ENCODE measurements at places on chromosomes 7 and 10.

- peak; percentile 75 for DNase-seq
These were observed 113.1 kb downstream of the CTTNBP2 start for GRCh38 chr7:117759950-117760640.

DNA sequence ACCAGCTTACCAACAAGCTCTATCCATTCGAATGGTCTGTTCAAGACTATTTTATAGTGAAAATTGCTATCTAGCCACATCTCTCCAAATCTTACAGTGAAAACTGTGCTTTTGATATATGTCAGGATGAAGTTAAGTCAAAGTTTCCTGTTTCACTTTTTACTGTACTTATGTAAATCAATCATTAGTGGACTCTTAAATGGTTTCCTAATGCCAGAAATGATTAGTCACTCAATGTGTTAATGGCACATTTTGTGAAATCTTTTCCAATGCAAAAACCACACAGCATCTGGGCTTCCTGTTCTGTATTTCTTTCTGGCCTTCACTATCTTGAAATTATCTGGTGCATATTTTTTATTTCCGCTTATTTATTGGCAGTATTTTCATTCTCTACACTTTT lies 87.3 kb upstream of the STEAP1B start:
- peak; percentile 84 for DNase-seq

DNA sequence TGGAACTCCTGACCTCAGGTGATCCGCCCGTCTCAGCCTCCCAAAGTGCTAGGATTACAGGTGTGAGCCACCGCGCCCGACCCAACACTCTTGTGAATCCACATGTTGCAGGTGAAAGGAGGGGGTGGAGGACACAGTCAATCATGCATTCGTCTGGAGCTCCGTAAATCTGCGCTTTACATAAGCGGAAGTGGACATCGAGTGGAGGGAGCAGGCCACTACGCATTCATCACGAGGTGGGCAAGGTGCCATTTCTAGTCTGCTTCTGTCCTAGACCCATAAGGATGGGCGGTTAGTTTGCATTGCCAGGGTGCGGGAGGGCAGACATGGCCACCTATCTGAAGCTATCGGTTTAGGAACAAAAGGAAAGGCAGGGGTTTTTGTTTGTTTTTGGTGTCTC lies 225.2 kb upstream of the TCERG1L start:
- DNase-seq, result no peak

GRCh38 chr7:80770675-80771081 lies 132.2 kb downstream of the CD36 start:
- DNase-seq, result no peak

DNA sequence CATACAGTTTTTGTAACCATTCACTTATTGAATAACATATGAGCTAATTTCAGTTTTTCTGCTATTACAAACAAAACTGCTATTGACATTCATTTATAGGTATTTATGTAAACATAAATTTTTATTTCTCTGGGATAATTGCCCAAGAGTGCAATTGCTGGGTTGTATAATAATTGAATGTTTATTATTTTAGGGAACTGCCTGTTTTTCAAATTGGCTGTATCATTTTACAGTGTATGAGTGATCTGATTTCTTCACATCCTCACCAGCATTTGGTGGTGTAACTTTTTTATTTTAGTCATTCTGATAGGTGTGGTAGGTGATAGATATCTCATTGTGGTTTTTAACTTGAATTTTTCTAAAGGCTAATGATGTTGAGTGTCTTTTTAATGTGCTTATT lies 26.4 kb downstream of the KIF11 start:
- DNase-seq, result no peak

GRCh38 chr10:123995461-123996131 lies 97.8 kb downstream of the CHST15 start:
- peak; percentile 88 for DNase-seq

DNA sequence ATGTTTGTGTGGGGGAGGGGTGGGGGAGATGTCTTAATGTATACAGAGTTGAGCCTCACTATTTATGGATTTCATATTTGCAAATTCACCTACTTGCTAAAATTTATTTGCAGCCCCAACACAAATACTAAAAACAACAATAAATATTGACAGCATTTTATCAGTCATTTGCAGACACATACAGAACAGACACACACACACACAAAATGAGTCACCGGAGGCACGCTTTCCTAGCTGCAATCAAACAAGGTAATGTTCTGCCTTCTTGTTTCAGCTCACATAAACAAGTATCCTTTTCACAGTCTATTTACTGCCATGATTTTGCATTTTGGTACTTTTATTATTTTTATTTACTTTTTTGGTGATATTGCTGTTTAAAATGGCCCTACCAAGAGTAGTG lies 88.5 kb downstream of the IPMK start:
- DNase-seq, result no peak

GRCh38 chr10:88582806-88583583 lies at the start of gene RNLS:
RNLS (minus strand) TSS chr10:88583318.
- DNase-seq, result peak; percentile 64

GRCh38 chr10:126646110-126646509 lies 24.4 kb downstream of the C10orf90 start:
- DNase-seq, result peak; percentile 76

- peak; percentile 6 for DNase-seq
These were observed 57.8 kb downstream of the MICU1 start for GRCh38 chr10:72567889-72568640.

- no peak for DNase-seq
These were observed 11.2 kb upstream of the AKAP9 start for GRCh38 chr7:91929463-91929862.

DNA sequence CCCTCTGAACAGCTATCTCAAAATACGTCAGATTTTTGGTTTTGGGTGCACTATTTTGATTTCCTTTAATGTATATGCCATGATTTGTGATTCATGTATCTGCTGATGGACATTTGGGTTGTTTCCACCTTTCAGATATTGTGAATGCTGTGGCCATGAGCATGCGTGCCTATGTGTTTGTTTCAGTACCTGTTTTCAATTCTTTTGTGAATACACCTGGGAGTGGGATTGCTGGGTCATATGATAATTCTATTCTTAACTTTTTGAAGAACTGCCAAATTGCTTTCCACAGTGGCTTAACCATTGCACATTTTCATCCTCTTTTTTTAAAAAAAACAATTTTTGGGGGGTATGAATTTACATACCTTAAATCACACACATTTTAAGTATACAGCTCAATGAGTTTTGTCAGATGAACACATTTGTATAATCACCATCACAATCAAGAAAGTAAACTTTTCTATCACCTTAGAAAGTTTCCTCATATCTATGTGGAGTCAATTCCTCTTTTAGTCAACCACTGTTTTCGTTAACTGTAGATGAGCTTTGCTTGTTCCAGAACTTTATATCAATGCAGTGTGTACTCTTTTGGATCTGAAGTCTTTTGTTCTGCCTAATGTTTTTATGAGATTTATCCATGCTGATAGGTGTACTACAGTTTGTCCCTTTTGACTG lies 36.9 kb downstream of the CYP26A1 start:
- no peak for DNase-seq

GRCh38 chr7:88203401-88203800 lies 16.4 kb downstream of the SRI start:
- DNase-seq, result no peak

DNA sequence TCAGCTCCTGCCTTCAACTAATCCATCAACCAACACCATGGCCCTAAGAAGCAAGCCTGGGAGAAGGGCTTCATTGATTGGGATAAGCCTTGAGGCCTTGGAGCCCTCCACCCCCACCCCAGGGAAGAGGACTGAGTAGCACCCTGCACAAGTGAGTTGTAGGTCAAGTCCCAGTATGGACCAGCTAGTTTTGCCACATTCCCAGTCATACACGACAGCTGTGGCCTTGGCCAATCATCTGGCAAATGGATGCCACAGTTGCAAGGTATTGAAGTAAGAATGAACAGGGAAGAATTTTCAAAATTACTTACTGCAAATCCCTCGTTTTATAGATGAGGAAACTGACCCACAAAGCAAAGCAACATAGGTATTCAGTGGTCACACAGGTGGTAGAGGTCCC lies 109.7 kb downstream of the STRA8 start:
- no peak for DNase-seq

GRCh38 chr10:91034042-91034441 lies 113.2 kb upstream of the ANKRD1 start:
- peak; percentile 25 for DNase-seq

DNA sequence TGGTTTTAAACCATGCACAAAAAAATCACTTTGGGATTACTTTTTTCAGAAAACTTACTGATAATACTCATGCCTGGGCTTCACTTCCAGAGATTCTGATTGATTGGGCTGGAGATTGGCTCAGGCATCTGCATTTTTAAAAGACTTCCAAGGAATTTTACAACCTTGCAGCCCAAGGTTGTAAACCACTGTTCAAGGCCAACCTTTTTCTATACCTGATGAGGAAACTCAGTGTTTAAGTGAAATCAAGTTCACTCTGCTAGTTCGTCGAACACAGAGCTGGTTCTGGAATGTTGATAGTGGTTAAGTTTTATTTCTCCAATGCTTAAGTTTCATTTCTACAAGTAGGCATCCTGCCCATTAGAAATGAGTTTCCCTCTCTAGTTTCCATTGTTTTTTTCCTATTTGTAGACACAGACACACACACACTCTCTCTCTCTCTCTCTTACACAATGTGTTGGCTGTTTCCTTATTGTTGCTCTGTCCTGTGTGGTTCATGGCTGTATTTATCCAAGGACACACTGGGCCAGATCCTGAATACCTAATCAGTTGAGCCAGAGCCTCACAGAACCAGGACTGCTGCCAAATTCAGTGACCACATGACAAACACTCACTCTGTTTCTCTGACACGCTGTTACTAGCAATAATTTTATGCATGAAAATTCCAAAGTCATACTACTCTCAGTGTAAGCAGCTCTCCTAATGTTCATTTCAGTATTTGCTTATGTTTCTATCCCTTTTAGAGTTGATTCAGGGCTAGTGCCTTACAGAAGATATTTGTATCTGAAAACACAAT lies 3.7 kb upstream of the IFIT1B start:
- DNase-seq, result peak; percentile 85

DNA sequence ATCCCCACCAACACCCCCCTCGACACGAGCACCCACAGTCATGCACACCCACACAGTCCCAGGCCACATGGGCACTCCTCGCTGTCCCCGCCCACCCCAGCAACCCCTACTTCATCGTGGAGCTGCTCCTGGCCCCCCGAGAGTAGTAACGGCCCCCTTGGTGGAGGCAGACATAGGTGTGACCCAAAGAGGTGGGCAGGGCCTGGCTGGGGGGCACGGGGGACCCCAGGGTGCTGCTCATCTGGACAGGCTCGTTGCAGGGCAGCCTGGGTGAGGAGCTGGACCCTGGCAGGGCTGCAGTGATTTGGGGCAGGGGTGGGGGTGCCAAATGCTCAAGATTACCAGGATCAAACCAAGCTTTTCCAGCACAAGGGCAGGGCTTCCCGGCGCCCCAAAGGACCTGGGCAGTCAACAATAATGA lies 42.4 kb upstream of the ZMIZ1 start:
- DNase-seq, result no peak

- DNase-seq, result no peak
These were observed 414.9 kb downstream of the GLRX3 start for GRCh38 chr10:130550952-130551674.

GRCh38 chr7:130721486-130722277 lies 12.3 kb downstream of the KLF14 start:
- peak; percentile 51 for DNase-seq

Measured in fibroblast of skin of right biceps (primary cell).